Ovary (tissue), 10 donors: ENCODE measurements at places on chromosomes 16 and 17. TPM values are rescaled to one million over a fixed set of nuclear protein-coding genes. Genes with fewer than 3 reads are reported as not detected.

Gene FOXF1
- total RNA-seq: 0.38 TPM

Gene AATK
- 3.1 TPM for total RNA-seq

Gene SLC47A1
- total RNA-seq: 7.1 TPM

Gene MGAT5B
- total RNA-seq: 1.1 TPM

Gene FBXO39
- 0.74 TPM for total RNA-seq

Gene TPSAB1
- total RNA-seq: not detected

Gene PRAC2
- not detected for total RNA-seq

Gene KRT28
- total RNA-seq: not detected

Gene EARS2
- total RNA-seq: 16.7 TPM

GRCh38 chr17:44333371-44333770 lies 8.7 kb upstream of the SLC25A39 start:
- no peak for DNase-seq

GRCh38 chr17:69250641-69251040 lies 22.0 kb upstream of the ABCA10 start:
- DNase-seq: no peak

DNA sequence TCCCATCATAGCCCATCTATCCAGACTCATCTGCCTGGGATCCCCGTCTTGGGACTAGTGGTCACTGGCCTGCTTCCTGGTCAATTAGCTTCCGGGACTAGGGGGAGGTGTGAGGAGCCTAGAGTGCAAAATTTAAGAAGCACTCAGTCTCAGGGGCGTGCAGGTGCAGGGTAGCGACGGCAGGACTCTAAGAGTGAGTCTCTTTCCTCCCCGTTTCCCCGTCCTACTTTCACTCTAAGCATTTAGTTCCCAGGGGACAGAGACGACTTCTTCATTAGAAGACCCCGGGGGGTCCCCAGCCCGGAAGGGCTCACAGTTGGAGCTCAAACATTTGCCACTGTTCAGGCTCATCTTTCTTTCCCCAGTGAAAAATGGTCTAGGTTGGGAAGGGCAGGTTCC lies 677 bp upstream of the ZNHIT3 start:
- no peak for DNase-seq

- DNase-seq: no peak
These were observed 2.7 kb downstream of the RUSF1 start for GRCh38 chr16:31505483-31505882.

GRCh38 chr16:4314532-4315185 lies 1.2 kb upstream of the GLIS2 start:
- DNase-seq: peak; percentile 76

DNA sequence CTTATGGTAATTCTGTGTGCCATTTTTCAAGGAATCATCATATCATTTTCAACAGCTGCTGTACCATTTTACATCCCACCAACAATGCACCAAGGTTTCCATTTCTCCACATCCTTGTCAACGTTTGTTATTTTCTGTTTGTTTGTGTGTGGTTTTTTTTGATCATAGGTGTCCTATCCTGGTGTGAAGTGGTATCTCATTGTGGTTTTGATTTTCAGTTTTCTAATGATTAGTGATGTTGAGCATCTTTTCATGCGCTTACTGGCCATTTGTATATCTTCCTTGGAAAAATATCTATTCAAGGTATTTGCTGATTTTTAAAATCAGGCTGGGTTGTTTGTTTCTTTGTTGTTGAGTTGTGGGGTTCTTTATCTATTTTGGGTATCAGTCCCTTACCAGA lies 15.0 kb downstream of the CHD9 start:
- DNase-seq: no peak

GRCh38 chr16:67443265-67443664 lies 12.3 kb downstream of the HSD11B2 start:
- DNase-seq: peak; percentile 73

- no peak for DNase-seq
These were observed 9.5 kb downstream of the STX4 start for GRCh38 chr16:31042866-31043265.

- no peak for DNase-seq
These were observed 2.0 kb upstream of the GGNBP2 start for GRCh38 chr17:36542755-36543154.

DNA sequence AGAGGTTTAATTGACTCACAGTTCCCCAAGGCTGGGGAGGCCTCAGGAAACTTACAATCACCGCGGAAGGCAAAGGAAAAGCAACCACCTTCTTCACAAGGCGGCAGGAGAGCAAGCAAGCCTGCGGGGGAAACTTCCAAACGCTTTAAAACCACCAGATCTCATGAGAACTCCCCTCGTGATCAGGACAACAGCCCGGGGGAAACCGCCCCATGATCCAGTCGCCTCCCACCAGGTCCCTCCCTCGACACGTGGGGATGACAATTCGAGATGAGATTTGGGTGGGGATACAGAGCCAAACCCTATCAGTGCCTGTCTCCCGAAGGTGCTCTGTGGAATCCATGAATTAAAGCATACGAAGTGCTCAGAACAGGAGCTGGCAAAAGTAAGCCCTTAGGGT lies 43.9 kb upstream of the ABR start:
- no peak for DNase-seq

- no peak for DNase-seq
These were observed 37.5 kb upstream of the DHX40 start for GRCh38 chr17:59527931-59528330.

GRCh38 chr17:61468263-61468907 lies 16.2 kb downstream of the TBX4 start:
- DNase-seq: no peak

- no peak for DNase-seq
These were observed 41.6 kb upstream of the IRF8 start for GRCh38 chr16:85857406-85857805.

GRCh38 chr16:47916266-47916665 lies 239.5 kb downstream of the ABCC12 start:
- DNase-seq: no peak

- no peak for DNase-seq
These were observed 72.5 kb upstream of the ZNF423 start for GRCh38 chr16:49928176-49929041.

- no peak for DNase-seq
These were observed 130.6 kb downstream of the MYO1D start for GRCh38 chr17:32746280-32746679.

GRCh38 chr17:13777003-13777402 lies 175.3 kb upstream of the HS3ST3A1 start:
- DNase-seq: peak; percentile 28

DNA sequence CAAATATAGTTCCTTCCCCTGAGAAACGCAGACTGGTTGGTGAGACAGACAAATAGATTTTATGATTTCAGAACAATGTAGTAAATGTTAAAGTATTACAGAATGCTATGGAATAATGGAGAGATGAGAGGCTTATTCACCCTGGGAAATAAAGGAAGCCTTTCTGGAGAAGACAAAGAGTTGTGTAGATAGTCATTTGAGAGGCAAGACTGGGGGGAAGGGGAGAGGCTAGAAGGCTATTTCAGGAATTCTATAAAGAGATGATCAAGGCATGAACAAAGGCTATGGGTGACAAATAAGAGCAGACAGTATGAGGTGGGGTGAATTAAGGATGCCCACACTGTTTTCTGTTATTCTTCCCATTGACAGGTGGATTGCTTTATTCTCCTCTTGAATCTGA lies 211.4 kb downstream of the GRIN2A start:
- no peak for DNase-seq

GRCh38 chr16:11677959-11678881 lies 10.0 kb downstream of the SNN start:
- no peak for DNase-seq

DNA sequence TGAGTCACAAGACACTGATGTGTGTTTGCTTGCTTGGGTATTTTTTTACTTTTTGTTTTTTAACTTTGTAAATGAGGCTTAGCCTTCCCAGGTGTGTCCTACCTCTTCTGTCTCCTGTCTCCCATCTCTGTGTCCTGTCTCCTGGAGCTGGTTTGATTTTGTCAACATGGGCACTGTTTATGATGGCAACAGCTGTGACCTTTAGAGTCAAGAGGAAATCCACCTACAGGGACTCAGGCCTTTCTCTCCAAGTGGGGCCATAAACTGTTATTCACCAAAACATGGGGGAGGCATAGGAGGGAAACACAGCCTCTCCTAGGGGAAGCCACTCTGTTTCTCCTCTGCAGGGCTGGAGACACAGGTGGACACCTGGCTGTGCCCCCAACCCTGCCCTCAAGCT lies 13.1 kb upstream of the PLCG2 start:
- no peak for DNase-seq

GRCh38 chr16:23509782-23510163 lies 521 bp downstream of the GGA2 start:
- peak; percentile 43 for DNase-seq
